ENCODE measurements at places on chromosomes 16 and 17.
A peak's percentile ranks its signal among the peaks of the same experiment; 100 is the strongest.

DNA sequence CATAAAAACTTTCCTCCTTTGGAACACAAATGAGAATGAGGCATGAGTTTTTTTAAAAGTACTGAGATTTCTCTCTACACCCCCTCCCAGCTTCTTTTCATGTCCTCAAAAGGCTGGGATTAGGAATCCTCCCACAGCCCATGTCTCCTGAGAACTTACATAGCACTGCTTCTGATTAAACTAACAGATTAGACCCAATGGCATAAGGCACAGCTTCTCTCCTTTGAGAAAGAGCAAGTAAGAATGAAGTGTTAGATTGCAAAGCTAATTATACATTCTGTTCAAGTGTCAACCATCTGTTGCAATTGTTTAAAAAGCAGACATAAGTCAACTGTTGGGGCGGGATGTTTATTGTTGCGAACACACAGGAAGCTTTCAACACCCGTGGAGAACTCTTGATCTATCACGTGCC lies 715.1 kb downstream of the CDH11 start:
- no peak for DNase-seq

DNA sequence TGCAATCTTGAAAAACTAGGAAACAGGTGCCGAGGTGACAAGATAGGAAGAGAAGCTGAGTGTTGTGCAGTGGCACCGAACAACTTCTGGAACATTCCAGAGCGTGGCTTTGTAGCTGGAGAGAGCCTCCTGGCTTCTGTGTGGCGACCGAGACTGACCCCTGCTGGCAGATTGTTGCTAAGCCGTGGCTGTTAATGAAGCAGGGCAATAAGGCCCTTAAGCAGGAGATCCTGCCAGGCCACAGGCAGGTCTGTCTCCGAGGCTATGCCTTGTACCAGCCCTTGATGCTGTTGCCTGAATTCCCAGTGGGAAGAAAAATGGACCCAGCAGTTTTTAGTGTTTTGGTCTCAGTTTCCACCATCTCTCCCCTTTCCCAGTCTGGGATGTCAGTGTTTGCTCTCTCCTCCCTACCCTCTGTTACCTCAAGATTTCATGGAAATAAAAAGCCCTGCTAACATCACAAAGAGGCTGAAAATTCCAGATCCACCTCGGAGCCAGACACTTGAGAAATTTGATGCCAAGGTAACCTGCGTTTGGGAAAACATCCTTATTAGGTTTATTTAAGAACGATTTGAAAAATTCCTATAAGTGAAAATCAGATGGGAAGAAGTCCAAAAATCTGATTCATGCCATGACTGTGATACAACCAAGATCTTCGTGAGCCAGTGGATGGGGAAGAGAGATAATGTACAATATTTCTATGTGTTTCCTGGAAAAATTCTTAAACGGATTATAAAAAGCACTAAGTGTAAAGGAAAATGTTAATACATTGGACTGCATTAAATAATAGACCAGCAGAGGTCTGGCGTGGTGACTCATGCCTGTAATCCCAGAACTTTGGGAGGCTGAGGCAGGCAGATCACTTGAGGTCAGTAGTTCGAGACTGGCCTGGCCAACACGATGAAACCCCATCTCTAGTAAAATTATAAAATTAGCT lies 265.1 kb downstream of the PRKCA start:
- peak; percentile 93 for DNase-seq

- no peak for DNase-seq
These were observed 56.9 kb downstream of the WWP2 start for GRCh38 chr16:69818891-69819545.

- DNase-seq: no peak
These were observed 15.6 kb downstream of the RND2 start for GRCh38 chr17:43040655-43041054.

GRCh38 chr17:61221181-61221580 lies 178.5 kb upstream of the TBX2 start:
- no peak for DNase-seq

- DNase-seq: no peak
These were observed 118.9 kb upstream of the PIRT start for GRCh38 chr17:10956821-10957220.

GRCh38 chr16:85626191-85626981 lies 13.3 kb downstream of the GSE1 start:
- no peak for DNase-seq

DNA sequence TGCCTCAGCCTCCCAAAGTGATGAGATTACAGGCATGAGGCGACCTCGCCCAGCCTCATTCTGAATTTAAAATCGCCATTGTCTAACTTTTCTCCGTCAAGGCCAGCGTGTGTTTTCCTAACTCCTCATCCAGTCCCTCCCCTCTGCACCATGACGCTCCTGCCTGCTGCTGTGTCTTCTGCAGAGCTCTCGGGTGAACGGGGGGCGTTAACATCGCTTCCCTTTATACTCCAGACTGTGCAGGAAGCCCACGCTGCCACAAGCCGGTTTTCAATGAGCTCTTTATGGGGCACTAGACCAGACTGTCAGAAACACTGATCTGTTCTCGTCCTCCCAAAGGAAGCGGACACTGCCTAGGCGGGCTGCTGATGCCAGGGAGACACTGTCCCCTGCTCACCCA lies 13.2 kb downstream of the AANAT start:
- no peak for DNase-seq

DNA sequence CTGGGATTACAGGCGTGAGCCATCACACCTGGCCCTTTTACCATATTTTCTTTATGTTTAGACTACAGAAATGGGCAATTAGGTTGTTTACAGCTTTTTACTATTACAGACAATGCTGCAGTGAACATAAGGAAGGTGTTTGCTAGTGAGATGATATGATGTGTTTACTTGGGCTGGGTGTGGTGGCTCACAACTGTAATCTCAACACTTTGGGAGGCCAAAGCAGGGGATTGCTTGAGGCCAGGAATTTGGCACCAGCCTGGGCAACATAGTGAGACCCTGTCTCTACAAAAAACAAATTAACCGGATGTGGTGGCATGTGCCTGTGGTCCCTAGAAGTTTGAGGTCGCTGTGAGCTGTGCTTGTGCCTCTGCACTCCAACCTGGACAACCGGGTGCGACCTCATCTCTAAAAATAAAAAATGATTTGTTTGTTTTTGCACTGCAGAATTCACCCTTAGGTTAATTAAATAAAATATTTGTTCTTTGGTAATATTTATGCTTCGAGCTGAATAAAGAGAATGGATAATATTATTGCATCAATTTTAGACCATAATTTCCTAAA lies 15.0 kb downstream of the PAFAH1B1 start:
- no peak for DNase-seq

DNA sequence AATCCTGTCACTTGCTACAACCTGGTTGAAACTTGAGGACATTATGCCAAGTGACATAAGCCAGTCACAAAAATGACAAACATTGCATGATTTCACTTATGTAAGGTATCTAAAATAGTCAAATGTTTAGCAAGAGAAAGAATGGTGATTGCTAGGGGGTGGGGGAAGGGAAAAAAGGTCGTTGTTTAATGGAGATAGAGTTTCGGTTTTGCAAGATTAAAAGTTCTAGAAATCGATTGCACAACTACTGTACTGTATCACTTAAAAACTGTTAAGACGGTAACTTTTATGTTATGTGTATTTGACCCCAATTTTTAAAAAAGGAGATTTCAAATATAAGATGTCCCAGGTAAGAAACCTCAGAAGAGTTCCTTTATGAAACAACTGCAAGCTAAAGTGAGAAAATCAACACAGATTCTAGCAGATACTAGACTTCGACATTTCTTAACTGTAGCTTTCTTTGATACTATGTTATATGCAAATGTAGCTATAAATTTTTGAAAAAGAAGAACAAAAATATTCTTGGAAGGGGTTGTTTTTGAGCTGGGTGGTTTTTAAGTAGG lies 5.9 kb downstream of the MEOX1 start:
- DNase-seq: no peak

- DNase-seq: no peak
These were observed 7.9 kb upstream of the C17orf58 start for GRCh38 chr17:68004201-68004600.

GRCh38 chr17:61757168-61757567 lies 106.2 kb downstream of the BRIP1 start:
- DNase-seq: no peak

DNA sequence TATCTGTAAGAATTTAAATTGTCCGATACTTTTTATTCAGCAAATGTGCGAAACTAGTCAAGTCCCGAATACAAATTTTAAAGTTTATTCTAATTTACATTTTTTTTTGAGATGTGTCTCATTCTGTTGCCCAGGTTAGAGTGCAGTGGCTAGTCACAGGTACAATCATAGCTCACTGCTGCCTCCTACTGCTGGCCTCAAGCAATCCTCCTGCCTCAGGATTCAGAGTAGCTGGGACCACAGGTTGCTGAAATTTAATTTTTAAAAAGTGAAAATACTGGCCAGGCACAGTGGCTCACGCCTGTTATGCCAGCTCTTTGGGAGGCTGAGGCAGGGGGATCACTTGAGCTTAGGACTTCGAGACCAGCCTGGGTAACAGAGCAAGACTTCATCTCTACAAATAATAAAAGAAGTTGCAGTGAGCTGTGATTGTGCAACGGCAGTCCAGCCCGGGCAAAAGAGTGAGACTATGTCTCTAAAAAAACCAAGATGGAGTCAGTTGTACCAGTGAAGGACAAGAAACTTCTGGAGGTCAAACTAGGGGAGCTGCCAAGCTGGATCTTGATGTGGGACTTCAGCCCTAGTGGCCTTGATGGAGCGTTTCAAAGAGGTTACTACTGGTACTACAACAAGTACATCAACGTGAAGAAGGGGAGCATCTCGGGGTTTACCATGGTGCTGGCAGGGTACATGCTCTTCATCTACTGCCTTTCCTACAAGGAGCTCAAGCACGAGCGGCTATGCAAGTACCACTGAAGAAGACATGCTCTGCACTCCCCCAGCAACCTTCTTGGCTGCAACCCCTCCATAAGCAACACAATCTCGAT lies 5.6 kb downstream of the POLG2 start:
- DNase-seq: peak; percentile 82

DNA sequence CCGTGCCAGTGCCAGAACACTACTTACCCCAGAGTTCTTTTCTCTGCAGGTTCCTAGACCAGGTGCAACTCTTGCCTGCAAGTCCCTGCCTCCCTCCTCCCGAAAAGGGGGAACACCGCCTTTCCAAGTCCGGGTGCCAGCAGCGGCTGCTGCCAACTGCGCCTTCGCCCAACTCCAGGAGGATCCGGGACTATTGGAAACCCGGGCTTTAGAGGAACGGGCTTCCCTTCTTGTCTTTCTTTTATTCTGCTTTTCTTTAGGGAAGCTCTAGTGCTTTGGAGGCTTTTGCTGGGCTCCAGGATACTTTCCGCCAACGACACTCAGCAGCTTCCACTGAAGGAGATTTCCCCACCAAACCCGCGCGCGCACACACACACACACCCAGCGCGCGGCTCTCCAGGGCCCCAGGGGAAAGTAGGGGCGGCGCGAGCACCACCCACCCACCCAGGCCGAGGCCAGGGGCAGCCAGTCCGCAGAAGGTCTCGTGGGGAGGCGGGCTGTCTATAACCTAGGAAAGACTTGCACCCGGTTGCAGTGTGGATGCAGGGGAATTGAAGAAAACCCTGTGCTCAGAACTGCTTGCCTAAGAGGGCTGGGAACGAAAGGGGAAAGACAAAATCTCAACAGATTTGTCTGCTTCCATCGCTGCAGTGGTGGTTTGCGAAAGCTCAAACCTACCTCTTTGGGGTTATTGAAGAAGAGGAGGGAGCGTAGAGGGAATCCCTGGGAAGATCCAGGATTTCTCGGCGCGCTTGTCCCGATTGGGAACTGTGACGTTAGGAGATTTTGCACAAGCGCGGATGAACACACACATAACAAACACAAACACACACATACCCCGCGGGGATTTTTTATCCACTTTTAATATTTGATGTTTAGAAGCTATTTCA lies 977 bp upstream of the CA10 start:
- no peak for DNase-seq

- DNase-seq: no peak
These were observed 15.7 kb downstream of the PHKB start for GRCh38 chr16:47476654-47477345.

DNA sequence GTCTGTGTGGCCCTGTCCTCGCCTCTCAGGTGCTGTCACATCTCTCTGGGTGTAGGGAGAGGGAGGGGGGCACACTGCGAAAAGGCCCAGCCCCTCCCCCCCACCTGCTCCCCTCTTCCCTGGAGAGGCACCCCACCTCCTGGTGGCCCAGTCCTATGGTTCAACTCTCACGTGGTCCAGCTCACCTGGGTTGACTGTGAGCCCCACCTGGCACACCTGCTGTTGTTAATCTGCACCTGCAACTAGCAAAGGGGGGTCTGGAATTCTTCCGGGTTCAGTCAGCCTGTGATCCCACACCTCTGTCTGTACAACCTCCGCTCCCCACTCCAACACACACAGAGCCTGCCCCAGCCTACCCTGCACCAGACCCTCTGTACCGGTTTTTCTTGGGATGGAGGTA lies 2.0 kb upstream of the SYNGR2 start:
- DNase-seq: no peak

DNA sequence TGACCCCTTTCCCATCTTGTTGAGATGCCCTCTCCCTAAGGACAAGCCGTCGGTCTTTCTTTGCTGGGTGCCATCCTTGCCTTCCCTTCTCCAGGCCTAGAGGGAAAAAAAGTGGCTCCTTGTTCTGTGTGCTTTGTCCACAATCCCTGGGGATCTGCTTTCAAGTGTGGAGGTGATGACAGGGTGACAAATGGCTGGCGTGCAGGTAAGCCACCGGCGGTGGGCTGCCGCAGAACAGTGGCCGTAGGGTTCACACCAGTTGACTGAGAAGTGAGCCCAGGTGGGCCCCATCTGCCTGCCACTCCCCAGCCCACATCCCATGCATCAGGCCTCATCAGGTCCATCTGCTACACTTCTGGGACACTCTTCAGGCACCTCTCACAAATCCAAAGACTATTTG lies 11.4 kb upstream of the CALB2 start:
- no peak for DNase-seq

- no peak for DNase-seq
These were observed 220.3 kb downstream of the CPPED1 start for GRCh38 chr16:12583237-12583897.

GRCh38 chr16:3189869-3190268 lies 1.9 kb downstream of the OR1F1 start:
- no peak for DNase-seq

DNA sequence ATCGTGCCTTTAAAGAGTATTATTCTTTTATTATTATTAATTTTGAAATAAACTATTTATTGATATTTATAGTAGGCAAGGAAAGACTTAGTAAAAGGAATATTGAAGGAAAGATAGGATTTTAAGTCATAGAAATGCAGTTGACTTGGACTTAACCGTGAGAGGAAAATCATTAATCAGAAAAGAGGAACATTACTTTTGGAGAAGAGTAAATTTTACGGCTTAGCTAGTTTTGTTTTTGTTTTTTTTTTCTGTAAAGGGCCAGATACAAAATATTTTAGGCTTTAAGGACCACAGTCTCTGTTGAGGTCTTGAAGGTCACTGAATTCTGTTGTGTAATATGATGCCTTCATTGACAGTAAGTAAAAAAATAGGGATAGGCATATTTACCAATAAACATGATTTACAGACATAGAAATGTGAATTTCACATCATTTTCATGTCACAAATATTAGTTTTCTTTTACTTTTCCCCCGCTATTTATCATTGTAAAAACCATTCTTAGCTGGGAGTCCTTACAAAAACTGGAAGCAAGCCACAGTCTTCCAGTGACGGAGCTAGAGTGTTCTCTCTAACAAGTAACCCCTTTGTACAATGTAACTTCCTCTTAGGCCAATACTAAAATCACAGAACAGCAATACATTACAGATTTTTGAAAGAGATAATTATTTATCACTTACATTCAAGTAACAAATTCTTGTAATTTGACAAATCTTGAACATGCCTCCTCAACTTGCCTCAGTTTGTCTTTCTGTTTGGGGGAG lies 2.3 kb upstream of the KCNJ16 start:
- DNase-seq: no peak

- DNase-seq: no peak
These were observed 105.7 kb downstream of the IRX5 start for GRCh38 chr16:55036371-55036821.
